Activated T-cell treated with anti-CD3 and anti-CD28 coated beads, Interleukin-2, amount 50 U/mL, for 72 hours (primary cell): ENCODE measurements at places on chromosomes 5 and 9.

- DNase-seq = no peak
These were observed 9.1 kb upstream of the OR2S2 start for GRCh38 chr9:35967042-35967441.

DNA sequence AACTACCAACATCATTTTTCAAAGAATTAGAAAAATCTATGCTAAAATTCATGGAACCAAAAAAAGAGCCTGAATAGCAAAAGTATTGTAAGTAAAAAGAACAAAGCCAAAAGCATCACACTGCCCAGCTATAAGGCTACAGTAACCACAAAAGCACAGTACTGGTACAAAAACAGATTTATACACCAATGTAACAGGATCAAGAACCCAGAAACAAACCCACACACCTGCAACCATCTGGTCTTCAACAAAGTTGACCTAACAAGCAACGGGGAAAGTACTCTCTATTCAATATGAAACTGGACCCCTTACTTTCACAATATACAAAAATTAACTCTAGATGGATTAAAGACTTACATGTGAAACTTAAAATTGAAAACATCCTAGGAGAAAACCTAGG lies 94.2 kb upstream of the TARS1 start:
- no peak for DNase-seq

DNA sequence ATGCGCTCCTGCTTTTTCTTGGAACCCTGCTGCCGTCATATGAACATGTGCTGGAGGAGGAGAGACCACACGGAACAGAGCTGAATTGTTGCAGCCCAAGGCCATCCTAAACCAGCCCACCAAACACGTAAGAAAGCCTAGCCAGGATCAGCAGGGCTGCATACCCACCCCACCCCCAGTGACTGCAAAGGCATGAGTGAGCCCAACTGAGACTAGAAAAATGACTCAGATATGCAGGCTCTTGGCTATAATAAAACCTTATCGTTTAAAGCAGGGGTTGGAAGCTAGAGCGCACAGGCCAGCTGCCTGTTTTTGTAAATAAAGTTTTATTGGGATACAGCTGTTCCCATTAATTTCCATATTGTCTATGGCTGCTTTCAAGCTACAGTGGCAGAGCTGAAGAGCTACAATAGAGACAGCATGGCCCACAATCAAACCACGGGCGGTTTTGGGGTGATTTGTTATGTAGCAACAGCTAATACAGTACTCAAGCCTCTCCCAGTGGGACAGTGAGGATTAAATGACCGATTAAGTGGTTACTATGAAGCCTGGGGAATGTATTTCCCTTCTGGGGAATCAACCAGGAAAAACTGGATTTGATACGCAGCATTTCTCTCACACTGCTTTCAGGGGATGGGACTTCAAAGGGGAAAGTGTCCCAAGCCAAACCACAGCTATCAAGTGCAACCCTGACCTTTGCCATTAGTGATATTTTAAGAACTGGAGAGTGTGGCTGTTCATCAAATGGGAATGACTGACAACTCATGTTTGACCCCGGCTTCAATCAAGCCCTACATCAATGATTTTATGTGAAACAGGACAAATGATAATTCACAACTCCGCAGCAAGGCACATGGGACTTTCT lies 6.3 kb downstream of the SHB start:
- DNase-seq = no peak

DNA sequence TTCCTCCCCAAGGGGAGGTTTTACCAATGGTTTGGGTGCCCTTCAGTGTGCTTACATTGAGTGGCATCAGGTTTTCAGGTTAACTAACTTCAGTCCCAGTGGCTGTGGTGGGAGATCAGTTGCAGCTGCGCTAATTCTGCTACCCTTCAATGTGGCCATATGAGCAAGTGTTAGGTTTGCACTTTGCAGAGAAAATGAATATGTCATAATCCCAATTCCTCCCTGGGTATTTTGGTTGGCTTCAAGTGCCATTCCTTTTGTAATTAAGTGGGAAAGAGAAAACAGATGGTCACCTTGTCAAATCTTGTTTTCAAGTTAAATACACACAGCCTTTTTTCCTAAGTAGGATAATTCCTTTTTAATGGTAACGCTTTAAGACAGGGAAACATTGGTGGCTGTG lies 236.2 kb downstream of the TLE4 start:
- no peak for DNase-seq

- no peak for DNase-seq
These were observed 275.0 kb downstream of the PLK2 start for GRCh38 chr5:58184910-58185309.

DNA sequence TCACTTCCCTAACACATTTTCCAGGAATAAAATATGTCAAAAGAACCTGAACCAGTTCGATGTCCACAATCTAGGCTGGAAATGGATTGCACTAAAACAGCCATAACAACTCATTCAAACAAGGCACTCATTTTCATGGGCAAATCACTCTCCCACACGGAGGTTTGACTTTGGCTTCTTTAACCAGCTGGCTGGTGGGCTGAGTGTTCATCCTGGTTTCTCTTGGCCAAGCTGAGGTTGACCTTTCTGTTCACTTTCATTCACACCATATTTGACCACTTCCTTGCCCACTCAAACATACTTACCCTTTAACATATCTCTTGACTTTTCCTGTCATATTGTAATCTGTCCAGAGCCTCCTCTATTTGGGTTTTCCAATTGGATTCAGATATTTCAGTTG lies 5.4 kb downstream of the IL7R start:
- DNase-seq = no peak

DNA sequence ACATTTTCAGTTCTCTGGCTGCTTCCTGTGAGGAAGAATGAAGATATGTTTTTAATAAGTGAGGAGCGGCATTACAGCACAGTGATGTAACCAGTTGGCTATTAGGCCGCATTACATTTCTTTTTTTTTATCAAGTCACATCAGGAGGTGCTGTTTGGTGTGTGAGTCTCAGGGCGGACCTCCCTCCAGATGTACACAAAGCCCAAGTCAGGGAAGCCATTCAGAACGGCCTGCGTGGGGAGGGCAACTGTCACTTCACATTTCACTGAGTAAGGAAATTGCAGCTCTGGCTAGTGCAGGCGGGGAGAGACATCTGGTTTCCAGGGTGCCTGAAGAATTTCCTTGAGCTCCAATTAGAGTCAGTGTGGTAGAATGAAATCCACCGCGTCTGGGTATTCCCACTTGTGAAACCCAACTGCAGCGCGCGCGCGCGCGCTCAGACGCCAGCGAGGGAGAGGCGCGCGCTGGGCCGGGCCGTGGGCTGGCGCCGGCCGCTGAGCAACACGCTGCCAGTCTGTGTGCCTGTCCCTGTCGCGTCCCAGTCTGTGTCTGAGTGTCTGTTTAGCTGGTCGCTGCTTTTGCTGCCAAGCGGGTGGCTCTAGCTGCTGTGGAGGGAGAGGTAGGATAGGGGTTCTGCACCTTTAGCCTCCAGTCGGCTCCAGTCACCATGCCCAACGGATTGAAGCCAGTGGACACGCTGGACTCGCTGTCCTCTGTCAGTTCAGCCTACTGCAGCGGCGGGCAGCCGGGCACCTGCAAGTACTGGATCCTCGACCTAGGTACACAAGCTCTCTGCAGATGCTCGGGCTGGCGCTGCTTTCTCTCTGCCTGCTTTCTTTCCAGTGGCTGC lies 140.8 kb upstream of the OTULINL start:
- no peak for DNase-seq

DNA sequence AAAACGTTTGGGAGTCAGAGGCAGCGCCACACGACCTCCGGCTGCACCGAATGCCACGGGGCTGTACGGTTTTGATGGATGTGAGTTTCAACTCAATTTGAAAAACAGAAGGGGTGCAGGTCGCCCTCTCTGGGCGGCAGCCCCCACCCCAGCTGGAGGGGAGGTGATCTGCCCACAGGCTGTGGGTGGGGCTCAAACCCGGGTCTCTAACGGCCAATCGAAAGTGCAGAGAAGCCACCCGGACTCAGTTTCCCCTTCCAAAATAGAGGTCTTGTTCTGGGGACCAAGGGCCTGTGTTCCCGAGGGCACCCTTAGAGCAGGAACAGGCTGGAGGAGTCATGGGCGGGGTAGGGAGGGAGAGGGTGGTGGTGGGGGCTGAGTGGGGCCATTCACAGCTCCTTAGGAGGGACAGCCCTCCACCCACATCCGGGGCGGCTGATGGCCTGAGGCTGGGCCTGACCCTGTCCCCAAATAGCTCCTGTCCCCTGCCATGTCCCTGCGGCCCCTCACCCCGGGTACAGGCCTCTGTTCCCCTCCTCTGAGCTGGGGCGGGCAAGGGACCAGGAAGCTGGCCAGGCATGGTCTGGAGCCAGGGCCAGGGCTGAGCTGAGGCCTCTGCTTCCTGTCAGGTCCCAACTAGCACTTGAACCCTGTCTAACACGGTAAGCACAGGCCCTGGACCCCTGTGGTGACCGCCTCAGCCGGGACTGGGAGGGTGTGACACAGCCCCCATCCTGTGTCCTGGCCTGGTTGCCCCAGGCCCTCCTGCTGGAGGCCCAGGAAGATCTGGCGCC lies 22.6 kb upstream of the NOTCH1 start:
- no peak for DNase-seq

DNA sequence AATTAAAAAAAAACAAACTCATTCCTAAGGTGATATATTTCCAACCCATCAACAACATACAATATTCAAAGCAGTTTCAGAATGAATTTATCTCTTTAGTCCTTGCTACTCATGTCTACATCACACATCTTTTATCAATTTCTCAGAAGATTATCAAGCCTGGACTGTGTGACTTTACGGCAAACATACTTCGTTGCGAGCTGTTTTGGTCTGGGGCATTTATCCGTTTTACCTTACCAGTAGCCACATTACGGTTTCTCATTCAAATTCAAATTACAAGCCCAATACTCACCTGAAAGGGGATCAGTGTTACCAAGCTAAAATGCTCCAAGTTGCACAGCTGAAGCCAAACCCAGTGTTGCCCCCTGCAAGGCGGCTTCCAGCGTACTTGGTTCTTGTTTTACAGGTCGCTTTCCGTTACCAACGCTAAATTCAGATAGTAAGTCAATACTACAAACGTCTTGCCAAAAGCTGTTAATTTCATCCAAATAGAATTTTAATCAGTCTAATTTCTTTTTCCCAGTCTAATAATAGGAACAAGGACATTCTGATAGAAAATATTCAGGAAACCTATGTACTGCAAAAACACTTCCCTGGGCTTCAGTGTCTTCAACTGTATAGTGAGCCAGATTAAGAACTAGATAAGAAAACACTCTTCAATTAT lies 1.8 kb downstream of the HNRNPH1 start:
- DNase-seq = no peak

- no peak for DNase-seq
These were observed 128.4 kb downstream of the MAST4 start for GRCh38 chr5:66724349-66725139.

DNA sequence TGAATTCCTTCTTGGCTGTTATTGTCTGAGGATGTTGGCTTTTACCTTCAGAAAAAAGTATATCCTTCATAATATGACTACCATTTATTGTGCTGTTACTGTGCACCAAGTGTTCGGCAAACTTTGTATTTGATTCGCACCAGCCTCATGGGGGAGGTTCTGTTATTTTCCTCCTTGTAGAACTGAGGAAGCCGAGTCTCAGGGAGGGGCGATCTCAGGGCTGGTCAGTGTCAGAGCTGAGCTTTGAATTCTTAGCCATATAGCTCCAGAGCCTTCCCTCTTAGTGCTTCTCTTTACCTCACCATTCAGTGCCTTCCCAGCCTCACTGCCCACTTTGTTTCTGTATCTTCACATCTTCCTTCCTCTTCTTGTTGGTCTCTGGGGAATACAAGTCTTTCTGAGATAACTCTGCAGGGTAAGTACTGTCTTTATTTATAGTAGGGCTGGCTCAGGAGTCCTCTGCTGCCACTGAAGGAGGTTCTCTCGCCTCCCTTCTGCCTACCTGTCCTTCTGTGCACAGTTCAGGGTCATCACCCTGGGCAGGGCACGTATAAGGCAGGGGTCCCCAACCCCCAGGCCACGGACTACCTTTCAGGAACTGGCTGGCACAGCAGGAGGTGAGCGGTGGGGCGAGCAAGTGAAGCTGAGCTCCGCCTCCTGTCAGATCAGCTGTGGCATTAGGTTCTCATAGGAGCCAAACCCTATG lies 48.4 kb downstream of the GALNT10 start:
- no peak for DNase-seq

DNA sequence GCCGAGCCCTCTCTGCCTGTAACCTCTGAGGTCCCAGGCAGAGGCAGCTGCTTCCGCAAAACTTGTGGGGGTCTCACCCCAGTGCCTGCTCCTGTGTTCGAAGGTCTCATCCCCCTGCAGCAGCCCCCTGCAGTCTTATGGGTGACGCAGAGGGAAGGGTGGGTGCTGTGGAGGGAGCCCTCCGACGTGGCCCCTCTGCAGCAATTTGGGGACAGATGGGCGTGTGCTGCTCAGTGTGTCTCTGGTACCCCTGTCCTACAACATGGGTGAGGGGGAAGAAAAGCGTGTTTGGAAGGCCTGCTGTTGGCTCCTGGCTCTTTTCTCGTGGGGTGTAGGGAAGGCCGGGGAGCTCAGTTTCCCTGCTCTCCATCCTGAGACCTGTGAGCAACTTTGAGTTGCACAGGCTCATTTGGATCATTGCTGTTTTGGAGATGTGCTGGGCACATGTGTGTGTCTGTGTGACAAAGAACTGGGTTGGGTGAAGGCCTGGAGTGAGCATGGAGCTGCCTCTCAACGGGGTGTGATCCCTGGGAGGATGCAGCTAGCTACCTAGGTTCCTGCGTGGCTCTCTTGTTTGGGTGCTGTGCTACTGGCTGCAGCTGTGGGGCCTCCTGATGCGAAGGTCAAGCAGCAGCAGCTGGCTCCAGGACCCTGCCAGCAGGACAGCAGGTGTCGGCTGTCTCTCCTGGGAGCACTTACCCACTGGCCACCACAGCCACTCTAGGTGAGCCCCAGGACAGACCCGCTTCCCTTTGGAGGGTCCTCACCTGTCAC lies 179.6 kb upstream of the PITX1 start:
- DNase-seq = no peak

DNA sequence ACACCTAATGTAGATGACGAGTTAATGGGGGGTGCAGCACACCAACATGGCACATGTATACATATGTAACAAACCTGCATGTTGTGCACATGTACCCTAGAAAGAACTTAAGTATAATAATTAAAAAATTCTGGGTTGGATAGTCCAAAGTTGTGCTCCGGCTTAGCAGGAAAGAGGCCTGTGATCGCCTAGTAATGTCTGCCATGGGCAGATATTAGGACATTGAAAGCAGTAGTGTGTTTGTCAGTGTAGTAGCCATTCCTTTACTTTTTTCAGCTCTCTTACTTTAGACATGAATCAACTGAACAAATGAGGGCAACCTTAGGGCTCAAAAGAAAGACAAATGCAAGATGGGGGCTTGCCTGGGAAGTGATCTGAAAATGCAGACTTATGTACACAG lies 58.9 kb downstream of the PPARGC1B start:
- no peak for DNase-seq

GRCh38 chr5:78009937-78010527 lies 233.9 kb upstream of the TBCA start:
- DNase-seq = no peak

DNA sequence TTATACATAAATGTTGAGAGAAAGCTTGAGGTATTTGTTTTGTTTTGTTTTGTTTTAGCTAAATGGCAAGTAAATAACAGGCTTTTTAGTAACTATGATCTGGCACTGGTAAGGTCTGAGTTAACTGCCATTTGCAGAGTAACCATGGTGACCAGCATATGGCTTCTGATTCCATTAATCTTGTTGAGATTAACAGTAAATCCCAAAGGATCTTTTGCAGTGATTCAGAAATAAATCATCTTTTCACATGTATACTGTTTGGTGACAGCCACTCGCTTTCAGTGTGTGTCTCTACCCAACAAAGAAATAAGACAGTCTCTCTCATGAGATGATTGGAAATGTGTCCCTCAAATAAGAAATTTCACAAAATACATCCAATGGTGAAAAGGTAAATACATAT lies 235.6 kb downstream of the RAB3C start:
- DNase-seq = no peak
